ENCODE measurements at places on chromosomes 7 and 10. TPM values are rescaled to one million over a fixed set of nuclear protein-coding genes. Genes with fewer than 3 reads are reported as not detected.

Gene GALNT17
- total RNA-seq, result 65.6 TPM

Gene SPDYE5
- not detected for total RNA-seq

GRCh38 chr7:133934977-133935330 lies 192.2 kb upstream of the LRGUK start:
- H3K4me3 ChIP-seq, result peak overlapping the region; percentile 12
- no peak for DNase-seq
- peaks cover 57% of the 10 kb centered on the region for H3K4me1 ChIP-seq
- 0 out of 2 replicates have a peak overlapping the region, but pooled peaks have one; percentile 1 for H3K27ac ChIP-seq
- no peaks in the 10 kb centered on the region for H3K27me3 ChIP-seq

Gene ENTPD1
- total RNA-seq, result 2.0 TPM

DNA sequence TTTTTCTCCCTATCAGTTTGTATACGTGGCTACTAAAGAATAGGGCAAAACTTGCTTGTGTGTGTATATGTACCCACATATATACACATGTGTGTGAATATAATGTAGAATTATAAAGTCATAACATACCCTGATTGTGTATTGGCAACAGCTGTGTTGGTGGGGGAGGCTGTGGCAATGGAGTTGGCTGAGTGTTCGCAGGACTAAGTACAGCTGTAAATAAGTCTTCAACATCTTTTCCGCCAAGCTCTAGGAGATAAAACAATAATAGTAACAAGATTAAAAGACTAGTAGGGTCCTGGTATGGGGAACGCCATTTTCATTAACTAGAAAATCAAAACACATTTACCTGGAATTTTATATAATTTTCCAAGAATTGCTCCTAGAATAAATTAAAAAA lies 168.4 kb downstream of the GALNT11 start:
- no peak overlapping the region for H3K27ac ChIP-seq
- H3K36me3 ChIP-seq, result peaks cover 8% of the 10 kb centered on the region
- no peak overlapping the region for H3K4me3 ChIP-seq
- H3K27me3 ChIP-seq, result no peaks in the 10 kb centered on the region
- no peak for DNase-seq
- no peaks in the 10 kb centered on the region for H3K4me1 ChIP-seq

DNA sequence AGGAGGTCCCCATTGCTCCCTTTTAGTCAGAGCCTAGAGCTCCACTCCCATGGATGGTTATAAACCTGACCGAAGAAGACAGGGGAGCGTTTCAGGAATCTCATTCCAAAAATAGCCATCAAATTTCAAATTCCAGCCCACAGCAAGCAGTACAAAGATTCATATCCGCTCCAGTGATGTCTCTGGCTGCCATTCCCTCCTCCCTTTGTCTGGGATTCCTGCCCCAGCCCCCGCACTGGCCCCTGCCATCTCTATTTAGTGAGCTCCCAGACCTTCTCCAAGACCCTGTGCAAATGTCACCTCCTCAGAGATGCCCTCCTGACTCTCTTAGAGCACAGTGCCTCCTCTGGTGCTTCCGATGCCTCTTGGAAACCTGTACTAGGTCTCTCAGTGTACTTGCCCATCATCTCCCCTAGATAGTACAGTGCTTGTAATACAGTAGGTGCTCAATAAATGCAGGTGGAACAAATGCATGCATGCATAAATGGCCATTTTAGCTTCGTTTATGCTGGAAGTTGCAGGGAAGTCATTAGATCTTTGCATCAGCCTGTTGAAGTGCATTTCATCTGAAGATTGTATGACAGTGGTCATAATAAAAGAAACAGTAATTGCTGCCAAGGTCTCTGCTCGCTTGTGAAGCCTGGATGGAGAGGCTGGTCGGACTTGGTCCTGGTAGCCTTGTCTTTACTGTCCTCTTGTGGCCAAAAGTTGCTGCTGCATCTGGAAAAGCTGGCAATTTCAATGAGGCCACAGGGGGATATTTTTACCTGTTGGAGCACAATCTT lies 32.0 kb upstream of the HABP2 start:
- no peaks in the 10 kb centered on the region for H3K27me3 ChIP-seq
- H3K4me3 ChIP-seq, result no peak overlapping the region
- no peaks in the 10 kb centered on the region for H3K36me3 ChIP-seq
- no peaks in the 10 kb centered on the region for H3K4me1 ChIP-seq

- H3K4me1 ChIP-seq, result peaks cover 7% of the 10 kb centered on the region
- peak within 1 kb of the TSS; percentile 72 for H3K4me3 ChIP-seq
- peak; percentile 56 for DNase-seq
- no peaks in the 10 kb centered on the region for H3K36me3 ChIP-seq
- H3K27me3 ChIP-seq, result peaks cover 42% of the 10 kb centered on the region
Observed at GRCh38 chr7:139523199-139523941, at the start of gene CLEC2L. TSS of gene CLEC2L (plus strand) at chr7:139523685. CDS start at chr7:139523928, 243 bp downstream.

GRCh38 chr10:62511238-62511637 lies 137.1 kb downstream of the ZNF365 start:
- no peaks in the 10 kb centered on the region for H3K27me3 ChIP-seq
- peaks cover 16% of the 10 kb centered on the region for H3K4me1 ChIP-seq
- no peaks in the 10 kb centered on the region for H3K36me3 ChIP-seq
- no peak overlapping the region for H3K27ac ChIP-seq

Gene TEX47
- not detected for total RNA-seq

DNA sequence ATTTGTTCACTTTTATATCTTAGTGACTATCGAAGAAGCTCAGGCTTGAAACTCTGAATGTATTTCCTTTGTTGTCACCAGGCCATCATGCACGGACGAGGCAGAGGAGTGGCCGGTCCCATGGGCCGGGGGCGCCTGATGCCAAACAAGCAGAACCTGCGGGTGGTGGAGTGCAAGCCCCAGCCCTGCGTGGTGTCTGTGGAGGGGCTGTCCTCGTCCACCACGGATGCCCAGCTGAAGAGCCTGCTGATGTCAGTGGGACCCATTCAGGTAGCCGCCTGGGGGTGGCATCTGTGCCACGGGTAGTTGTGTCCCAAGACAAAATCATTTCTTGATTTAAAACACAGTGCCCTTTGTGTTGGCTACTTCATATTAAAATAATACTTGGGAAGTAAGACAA lies 45.9 kb downstream of the SHH start:
- H3K27me3 ChIP-seq, result no peaks in the 10 kb centered on the region
- peaks cover 31% of the 10 kb centered on the region for H3K36me3 ChIP-seq
- no peaks in the 10 kb centered on the region for H3K4me1 ChIP-seq
- H3K4me3 ChIP-seq, result no peak overlapping the region

- no peak overlapping the region for H3K4me3 ChIP-seq
- H3K27ac ChIP-seq, result no peak overlapping the region
- no peaks in the 10 kb centered on the region for H3K27me3 ChIP-seq
- H3K36me3 ChIP-seq, result no peaks in the 10 kb centered on the region
- no peaks in the 10 kb centered on the region for H3K4me1 ChIP-seq
Observed at GRCh38 chr7:82129091-82129490, 314.5 kb downstream of the CACNA2D1 start.

Gene ANKRD30A
- total RNA-seq, result not detected

DNA sequence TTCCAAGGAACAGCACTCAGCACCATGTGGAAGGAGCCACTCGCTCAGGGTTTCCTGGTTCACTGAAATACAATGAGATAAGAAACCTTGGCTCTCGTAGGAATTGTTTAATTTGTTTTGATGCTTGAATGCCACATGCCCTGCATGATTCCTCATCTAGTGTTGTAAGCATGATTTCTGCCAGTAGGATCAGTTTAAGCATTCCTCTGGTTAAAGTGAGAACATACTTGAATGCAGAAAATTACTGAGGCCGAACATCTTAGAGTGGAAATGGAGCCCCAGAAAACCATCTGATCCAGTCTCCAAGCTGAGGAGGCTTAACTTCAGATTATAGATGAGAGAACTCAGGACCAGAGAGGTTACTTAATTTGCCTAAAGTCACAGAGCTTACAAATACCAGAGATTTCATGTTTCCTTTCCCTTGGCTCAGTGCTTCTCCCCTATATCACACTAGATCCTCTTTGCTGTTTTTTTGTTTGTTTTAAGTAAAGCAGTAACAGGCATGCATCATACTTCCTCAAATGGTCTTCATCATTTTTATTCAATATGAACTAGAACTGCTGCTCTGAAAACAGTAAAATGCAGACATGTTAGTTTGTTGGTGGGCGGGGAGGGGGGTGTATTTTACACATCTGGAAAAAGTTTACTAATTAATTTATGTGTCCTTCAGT lies 125.1 kb downstream of the ADAM12 start:
- H3K4me1 ChIP-seq, result peaks cover 13% of the 10 kb centered on the region
- no peak overlapping the region for H3K27ac ChIP-seq
- H3K27me3 ChIP-seq, result no peaks in the 10 kb centered on the region
- H3K4me3 ChIP-seq, result no peak overlapping the region
- no peak for DNase-seq
- H3K36me3 ChIP-seq, result no peaks in the 10 kb centered on the region

GRCh38 chr7:76397409-76398183 lies 11.9 kb downstream of the SSC4D start:
- H3K27me3 ChIP-seq, result peaks cover 9% of the 10 kb centered on the region
- H3K36me3 ChIP-seq, result no peaks in the 10 kb centered on the region
- no peak overlapping the region for H3K27ac ChIP-seq
- H3K4me3 ChIP-seq, result peak overlapping the region; percentile 49
- peaks cover 25% of the 10 kb centered on the region for H3K4me1 ChIP-seq
- DNase-seq, result peak; percentile 86

Data from GM23338 (cell line).